H4 (cell line): ENCODE measurements at places on chromosomes 12 and 14. TPM values are rescaled to one million over a fixed set of nuclear protein-coding genes. Genes with fewer than 3 reads are reported as not detected.

CMKLR1 gene
- 1.5 and 1.6 TPM in 2 replicates for total RNA-seq

TAS2R42 gene
- not detected in 2 replicates for total RNA-seq

CEP128 gene
- total RNA-seq: 5.7 TPM in 2 replicates

DNA sequence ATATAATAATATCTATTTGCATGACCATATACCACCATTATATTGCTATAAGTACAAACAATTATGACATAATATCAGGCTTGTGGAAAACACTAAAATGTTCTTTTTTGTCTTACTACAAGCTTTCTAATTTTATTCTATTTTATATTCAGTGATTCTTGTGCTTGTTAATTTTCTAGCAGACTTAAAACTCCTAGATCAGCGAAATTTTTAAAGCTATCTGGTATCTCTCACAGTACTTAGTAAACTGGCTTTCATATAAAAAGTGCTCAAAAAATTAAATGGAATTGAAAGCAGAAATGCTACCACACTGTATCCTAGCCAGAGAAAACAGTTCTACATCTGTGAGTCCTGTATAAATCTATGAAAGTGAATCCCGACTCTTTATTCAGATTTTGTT lies 105.3 kb downstream of the PAX9 start:
- no peak for DNase-seq

DNA sequence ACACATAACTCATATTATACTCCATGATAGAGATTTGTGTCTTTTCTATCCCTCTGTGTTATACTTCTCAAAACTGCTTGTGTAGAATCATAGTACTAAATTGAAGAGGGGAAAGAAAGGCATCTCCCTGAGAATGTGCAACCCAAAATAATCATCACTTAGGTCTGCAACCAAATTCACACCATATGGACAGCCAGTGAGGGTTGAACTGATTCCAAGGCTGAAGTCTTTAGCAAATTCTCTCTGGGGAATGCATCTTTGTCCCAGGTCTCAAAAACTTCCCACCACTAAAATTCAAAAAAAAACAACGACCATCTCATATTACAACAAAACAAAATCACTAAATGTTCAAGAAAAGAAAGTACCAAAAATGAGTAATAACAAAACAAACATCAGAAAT lies 11.0 kb downstream of the ZFC3H1 start:
- DNase-seq: no peak

- DNase-seq: no peak
Observed at GRCh38 chr12:65434737-65435136, 156.3 kb downstream of the MSRB3 start.

DNA sequence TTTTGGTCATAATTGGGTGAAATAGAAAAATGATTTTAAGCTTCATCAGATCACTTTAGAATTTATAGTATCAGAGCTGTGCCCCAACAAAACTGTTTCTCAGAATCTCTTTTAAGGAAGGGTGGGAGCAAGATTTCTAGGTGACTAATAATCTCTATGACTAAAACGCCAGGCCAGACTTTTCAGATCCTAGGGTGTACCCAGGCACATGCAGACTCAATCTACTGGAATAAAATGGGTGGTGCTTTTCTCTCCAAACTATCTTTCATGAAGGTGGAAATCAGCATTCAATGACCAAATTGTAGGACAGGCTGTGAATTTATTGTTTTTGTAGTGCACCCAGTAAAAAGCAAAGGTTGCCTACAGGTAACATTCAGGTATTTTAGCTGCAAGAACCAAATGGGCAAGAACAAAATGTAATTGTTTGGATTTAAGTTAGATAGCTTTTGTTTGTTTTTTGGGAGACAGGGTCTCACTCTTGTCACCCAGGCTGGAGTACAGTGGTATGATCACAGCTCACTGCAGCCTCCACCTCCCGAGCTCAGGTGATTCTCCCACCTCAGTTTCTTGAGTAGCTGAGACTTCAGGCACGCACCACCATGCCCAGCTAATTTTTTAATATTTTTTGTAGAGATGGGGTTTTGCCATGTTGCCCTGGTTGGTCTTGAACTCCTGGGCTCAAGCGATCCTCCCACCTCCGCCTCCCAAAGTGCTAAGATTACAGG lies 49.5 kb downstream of the PPP2R5C start:
- no peak for DNase-seq

DNA sequence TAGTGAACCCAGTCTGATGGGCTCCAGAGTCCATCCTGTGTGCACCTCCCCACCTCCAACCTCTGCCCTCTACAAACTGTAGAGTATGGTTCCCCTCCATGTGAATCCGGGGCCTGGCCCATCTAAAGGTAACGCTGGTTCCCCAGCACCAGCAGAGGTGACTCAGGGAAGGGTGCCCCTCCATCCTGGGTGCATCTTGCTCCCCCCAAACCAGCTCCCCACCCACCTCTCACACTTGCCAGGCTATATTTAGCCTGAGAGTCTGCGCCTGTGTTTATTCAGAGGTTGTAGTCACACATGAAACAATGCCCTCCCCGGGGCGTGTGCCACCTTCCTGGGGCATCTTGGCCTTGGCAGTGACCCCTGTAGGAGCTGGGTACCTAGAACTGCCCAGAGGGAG lies 26.2 kb downstream of the RASAL1 start:
- no peak for DNase-seq

- DNase-seq: no peak
Observed at GRCh38 chr14:93533842-93534241, 103.1 kb downstream of the UNC79 start.

GRCh38 chr12:6452944-6453630 lies 1.2 kb downstream of the TAPBPL start:
- DNase-seq: peak; percentile 6

- DNase-seq: no peak
Observed at GRCh38 chr14:58744801-58745394, 107.1 kb downstream of the DACT1 start.

DNA sequence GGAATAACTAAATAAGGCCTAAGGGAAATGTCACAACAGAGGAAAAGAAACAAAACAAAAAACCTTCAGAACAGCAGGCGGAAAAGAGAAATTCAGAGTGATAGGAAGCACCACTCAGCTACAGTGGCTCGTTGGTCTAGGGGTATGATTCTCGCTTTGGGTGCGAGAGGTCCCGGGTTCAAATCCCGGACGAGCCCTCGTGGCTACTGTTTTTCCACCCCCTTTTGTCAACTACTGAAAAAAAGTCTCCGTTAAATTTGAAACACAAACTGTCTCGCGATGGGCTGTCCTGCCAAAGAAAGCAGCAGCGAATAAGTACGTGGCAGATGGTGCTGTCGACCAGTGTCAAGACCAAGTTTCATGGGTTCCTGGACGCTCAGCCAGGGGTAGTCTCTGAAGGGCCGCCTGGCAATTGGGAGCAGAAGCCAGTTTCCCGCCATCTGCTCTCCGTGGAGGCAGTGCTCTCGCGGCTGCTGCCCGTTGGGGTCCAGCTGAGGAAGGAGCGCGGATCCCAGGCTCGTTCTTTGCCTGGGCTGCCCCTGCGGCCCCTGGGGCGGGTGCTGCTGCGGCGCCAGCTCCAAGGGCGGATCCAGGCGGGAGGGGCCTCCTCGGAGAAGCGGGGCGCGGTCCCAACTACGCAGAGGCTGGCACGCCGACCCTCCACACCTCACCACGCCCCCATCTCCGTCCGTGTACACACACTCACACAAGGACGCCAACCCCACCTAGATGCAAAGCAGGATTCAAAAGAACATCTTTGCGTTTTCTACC lies at the start of gene RNASE4:
Gene RNASE4 (plus strand): TSS at position 670 of the 771 bp plus-strand sequence. CDS start 14,812 bp downstream, outside the sequence.
- peak; percentile 89 for DNase-seq

- peak; percentile 4 for DNase-seq
Observed at GRCh38 chr14:28762955-28763326, 3.6 kb upstream of the FOXG1 start.

DNA sequence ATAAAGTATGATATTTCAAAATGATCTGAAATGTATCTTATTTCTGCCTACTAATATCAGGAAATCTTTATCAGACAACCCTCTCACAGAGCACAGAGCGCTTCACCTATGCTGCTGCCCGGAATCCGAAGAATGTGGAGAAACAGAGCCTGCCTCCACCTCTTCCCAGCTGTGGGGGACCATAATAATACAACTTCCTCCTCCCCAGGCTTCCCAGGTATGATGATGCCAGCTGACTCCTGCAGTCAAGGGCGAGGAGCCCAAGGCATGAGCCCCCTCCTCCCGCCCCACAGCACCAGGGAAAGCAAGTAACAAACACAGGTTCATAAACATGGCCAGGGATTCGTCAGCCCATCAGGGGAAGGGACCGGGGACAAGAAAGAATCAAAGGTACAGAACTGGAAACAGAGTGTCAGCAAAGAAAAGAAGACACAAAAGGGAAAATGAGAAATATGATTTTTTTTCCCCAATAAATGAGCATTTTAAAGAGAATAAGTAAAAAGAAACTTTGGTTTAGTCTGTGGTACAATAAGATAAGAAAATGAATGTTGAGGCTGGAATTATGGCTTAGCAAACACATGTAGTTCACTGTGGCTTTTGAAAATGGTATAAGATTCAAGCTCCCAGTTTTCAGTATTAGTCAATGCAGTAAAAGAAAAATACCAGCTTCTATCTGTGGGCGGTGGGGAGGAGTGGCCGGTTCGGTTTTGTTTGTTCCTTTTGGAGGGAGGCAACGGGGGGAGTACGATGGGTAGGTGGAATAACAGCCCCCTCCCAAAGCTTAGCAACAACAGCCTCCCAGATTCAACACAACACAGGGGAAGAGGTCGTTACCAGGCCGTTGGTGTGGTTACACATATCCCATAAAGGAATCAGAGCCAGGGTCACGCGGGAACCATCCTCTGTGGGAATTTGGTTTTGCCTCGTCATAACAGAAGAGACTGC lies 68.3 kb downstream of the SETD3 start:
- no peak for DNase-seq
